ENCODE measurements at places on chromosomes 4 and X. TPM values are rescaled to one million over a fixed set of nuclear protein-coding genes. Genes with fewer than 3 reads are reported as not detected.

DNA sequence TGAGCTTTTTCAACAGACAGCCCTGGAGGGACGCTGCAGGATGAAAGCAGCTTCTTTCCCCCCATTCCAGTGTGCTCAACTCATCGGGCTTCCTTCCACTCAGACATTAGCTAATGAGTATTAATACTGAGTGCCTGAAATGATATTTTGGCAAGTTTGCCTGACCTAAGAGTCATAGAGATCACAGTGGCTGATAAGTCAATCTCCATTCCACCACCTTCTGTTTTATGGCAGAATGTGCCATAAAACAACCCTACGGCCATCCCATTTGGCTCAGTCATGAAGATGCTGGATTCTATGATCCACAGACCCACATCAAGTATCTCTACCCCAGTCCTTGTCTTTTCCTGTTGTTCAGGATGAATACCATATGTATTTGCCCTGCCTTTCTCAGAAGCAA is 48.3 kb upstream of the MAB21L2 start:
- DNase-seq = no peak

- no peak for DNase-seq
These were observed 29.1 kb upstream of the UTP14A start for GRCh38 chrX:129876771-129877305.

GRCh38 chrX:33434256-33435092 is 223.1 kb upstream of the DMD start:
- peak; percentile 1 for DNase-seq

- no peak for DNase-seq
These were observed 277.2 kb downstream of the PDGFC start for GRCh38 chr4:156694413-156694812.

DNA sequence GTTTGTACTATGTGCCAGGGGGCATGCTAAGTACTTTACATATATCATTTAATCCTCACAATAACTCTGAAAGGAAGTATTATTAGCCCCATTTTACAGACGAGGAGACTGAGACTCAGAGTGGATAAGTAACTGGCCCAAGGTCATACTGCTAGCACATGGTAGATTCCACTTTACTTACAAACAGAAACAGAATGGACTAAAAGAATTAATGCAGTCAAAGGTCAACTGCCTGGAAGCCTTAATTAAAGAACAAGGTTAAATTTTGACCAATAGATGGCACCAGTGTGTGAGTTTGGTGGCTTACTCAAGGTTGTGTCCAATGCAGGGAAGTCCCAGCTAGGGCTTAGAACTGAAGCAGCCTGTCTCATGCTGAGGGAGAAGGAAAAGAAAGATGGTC is 4.7 kb downstream of the RIPPLY1 start:
- DNase-seq = no peak

XK gene
- total RNA-seq = 0.22 TPM

IL13RA2 gene
- not detected for total RNA-seq

TREX2 gene
- 2.3 TPM for total RNA-seq

JAKMIP1 gene
- total RNA-seq = 14.2 TPM

SH3BP2 gene
- 75.4 TPM for total RNA-seq

All from CD8-positive, alpha-beta memory T cell (primary cell).